ENCODE measurements at places on chromosomes 2 and 18.

GRCh38 chr2:192655916-192656315 is 461.2 kb upstream of the TMEFF2 start:
- DNase-seq, result no peak

GRCh38 chr2:44582363-44583008 is 220.7 kb downstream of the CAMKMT start:
- DNase-seq, result no peak

DNA sequence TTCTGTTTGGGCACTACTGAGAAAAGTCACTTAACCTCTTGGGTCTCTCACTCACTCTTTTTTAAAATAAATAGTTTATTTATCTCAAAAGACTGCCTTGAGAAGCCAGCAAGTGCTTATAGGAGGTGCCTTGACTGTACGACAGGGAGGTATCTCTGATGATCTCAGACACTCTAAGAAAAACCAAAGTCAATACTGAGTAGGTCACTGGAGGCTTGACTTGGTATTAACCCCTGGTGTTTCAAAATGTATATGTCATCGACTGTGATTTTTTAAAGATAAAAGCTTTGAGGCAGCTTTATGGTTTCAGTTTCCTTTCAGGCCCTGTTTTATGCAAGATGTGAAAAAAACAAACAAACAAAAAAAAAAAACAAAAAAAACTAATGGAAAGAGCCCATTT is 33.7 kb downstream of the MREG start:
- DNase-seq, result no peak

- no peak for DNase-seq
These were observed 144.2 kb downstream of the TTC32 start for GRCh38 chr2:19757586-19757985.
